RPMI7951 (cell line): ENCODE measurements at places on chromosomes 4 and X. TPM values are rescaled to one million over a fixed set of nuclear protein-coding genes. Genes with fewer than 3 reads are reported as not detected.

EXOC1 gene
- total RNA-seq = 27.7 and 29.1 TPM in 2 replicates

SPANXC gene
- total RNA-seq = 107 and 128 TPM in 2 replicates

CLDN34 gene
- 0.29 TPM in 1 of 2 replicates, not detected in the other for total RNA-seq

PRDM8 gene
- 6.4 and 11.7 TPM in 2 replicates for total RNA-seq

DNA sequence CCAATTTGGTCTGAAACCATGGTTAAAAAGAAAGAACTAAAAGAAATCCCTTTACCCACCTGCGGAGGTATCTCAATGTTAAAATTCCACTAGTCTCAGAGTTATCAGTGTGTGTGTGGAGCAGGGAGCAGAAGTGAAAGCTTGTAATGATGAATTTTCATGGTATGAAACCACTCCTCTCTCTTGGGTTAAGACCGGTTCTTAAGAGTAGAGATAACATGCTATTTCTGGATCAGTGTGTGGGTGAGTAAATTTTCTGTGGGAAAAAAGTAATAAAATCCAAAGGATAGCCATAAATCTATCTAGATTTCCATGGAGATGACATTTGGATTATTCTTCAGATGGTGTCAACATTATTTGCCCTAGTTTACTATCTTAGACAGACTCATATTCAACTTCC is 3.2 kb downstream of the FGF13 start:
- no peak for DNase-seq
